Right atrium auricular region (tissue), 2 donors: ENCODE measurements at places on chromosomes 7 and 10. TPM values are rescaled to one million over a fixed set of nuclear protein-coding genes. Genes with fewer than 3 reads are reported as not detected.
A peak's percentile ranks its signal among the peaks of the same experiment; 100 is the strongest.

DNA sequence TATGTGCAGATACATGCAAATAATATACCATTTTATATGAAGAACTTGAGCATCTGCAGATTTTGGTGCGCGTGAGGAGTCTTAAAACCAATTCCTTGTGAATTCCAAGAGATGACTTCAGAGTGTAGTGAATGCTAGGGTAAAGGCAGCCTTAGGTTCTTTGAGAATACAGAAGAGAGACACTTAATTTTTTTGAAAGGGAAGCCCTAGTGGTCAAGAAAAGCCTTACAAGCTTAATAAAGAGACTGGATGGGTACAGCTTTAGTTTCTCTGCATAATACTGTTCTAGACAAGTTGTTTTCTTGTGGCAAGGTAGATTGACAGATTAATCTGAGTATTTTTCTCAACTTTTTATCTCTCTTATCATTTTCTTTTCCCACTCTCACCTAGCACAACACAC, 636.5 kb downstream of the DNAJB9 start:
- DNase-seq, result no peak

GRCh38 chr7:14321947-14322346, 332.5 kb upstream of the ETV1 start:
- DNase-seq, result no peak

- DNase-seq, result no peak
Observed at GRCh38 chr7:156791241-156791640, 101.7 kb downstream of the LMBR1 start.

DNA sequence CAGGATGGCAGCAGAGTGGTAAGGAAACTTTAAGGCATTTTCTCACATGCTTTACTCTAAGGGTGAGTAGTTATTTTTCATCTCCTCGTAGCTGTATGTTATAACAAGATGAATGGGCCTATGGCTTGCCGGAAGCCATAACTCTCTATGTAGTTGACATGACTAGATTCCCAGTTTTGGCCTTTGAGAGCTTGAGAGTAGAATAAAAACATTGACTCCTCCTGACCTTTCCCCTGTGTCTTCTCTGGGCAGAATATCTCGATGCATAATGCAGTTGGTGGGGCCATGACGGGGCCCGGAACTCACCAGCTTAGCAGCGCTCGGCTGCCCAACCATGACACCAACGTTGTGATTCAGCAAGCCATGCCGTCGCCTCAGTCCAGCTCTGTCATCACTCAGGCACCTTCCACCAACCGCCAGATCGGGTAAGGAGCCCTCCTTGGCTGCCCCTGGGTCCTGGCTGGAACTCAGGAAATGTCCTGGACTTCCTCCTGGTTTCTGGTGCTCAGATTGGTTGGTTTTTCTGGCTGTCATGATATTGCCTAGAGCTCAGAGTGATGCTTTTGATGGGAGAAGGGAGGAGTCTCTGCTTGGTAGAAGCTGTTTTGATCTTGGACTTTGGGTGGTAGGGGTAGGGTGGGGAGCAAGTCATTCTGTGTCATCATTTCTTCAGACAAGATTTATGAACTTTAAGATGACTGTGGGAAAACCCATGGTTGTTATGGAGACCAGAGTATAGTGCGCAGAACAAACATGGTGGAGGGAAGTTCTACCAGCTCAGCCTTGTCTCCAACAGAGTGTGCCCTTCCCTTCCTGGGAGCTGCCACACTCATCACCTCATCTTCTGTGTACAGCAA, 158.0 kb downstream of the CREB5 start:
- DNase-seq, result no peak

GRCh38 chr7:31102151-31102972, 50.3 kb downstream of the ADCYAP1R1 start:
- DNase-seq, result no peak

DNA sequence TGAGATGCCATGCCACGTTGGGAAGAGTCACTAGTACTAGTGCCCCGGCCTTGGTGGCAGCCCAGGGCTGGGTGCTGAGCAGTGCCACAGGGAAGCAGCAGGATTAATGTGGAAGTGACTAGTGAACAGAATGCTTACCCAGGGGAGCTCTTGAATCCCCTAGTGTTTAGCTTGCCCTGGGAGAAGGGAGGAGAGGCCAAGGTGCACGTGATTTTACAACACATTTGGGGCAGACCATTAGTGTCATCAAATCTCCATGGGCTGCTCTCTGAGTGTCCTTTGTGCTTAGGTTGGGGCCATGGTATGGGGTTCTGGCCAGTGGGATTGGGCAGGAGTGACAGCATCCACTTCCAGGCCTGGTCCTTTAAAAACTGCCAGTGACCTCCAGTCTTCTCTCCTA, 37.5 kb downstream of the ARHGAP22 start:
- DNase-seq, result no peak

GRCh38 chr10:34981844-34982243, 108.3 kb downstream of the CUL2 start:
- no peak for DNase-seq

DNA sequence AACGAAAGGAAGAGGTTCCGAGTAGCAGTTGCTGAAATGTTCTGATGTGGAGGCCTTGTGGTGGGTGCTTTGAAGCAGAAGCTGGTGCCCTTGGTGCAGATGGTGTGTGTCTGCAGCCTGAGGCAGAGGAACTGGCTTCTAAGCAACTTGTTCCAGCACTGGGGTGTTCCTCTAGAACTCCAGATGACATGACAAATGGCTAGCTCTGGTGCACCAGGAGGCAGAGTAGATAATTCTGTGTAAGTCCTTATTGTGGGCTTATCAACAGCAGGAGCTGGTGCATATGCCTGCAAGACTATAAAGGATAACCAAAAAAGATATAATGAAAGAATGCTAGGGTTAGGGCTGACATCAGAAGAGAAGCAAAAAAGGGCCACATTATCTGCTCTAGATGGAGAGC, 76.5 kb downstream of the ARL5B start:
- no peak for DNase-seq

DNA sequence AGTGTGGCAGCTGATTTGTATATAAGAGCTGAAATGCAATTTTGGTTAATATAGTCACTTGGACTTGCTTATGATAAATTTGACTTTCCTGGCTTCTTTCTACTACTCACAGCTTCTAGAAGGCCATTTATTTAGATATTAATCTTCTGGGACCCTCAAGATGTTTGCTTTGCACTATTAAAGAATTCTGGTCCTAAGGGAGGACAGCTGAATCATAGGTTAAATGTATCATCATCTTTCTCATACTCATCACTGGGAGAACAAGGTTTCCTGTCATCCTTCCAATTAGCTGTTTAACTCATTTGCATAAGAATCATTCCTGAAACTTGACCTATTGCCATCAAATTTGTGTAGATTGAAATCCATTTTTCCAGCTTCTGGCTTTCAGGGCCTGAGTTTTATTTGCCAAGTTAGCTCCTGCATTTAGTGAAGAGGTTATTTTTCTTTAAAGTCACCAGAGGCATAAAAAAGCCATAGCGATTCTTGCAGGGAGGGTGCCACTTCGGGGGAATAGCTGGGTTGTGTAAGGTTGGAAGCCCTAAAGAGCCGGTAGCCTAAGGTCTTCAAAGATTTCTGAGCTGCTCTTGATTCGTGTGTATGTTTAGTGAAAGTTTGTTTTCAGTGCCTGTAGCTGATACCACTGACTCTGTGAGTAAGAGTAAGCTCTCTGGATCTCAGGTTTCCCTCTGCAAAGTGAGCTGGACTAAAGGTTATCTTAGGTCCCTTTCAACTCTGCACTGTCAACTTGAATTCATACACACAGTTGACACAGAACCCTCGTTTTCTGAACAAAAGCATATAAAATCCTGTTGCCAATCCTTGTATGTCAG, 4.3 kb downstream of the MAP3K8 start:
- DNase-seq, result no peak

DNA sequence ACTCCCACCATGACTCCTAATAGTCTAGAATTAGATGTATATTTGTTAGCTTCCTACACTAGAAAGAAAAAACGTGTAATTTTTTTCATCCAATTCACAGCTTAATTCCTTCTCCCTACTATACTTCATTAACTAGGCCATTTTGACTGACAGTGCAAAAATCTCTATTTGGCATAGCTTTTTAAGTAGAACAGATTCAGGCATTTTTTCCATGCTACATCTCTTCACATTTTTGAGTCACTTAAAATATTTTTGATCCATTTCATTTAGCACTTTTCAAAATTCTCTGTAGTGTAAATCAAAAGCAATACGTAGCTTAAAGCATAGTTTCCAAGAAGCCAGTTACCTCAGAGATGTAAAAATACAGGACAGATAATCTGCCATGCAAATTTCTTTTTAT, 391.1 kb upstream of the NPVF start:
- no peak for DNase-seq

- DNase-seq, result no peak
Observed at GRCh38 chr10:24821986-24822385, 98.3 kb upstream of the ARHGAP21 start.

- DNase-seq, result no peak
Observed at GRCh38 chr10:53162856-53163255, 390.3 kb upstream of the MBL2 start.

- peak; percentile 64 for DNase-seq
Observed at GRCh38 chr10:93417266-93417665, 64.9 kb downstream of the MYOF start.

- no peak for DNase-seq
Observed at GRCh38 chr10:131850383-131850870, 50.4 kb upstream of the PPP2R2D start.

- DNase-seq, result no peak
Observed at GRCh38 chr7:150446288-150446938, 4.0 kb upstream of the GIMAP8 start.

- no peak for DNase-seq
Observed at GRCh38 chr7:152365982-152366603, 69.7 kb downstream of the KMT2C start.

- DNase-seq, result no peak
Observed at GRCh38 chr10:79318369-79318768, 28.9 kb upstream of the PPIF start.

DNA sequence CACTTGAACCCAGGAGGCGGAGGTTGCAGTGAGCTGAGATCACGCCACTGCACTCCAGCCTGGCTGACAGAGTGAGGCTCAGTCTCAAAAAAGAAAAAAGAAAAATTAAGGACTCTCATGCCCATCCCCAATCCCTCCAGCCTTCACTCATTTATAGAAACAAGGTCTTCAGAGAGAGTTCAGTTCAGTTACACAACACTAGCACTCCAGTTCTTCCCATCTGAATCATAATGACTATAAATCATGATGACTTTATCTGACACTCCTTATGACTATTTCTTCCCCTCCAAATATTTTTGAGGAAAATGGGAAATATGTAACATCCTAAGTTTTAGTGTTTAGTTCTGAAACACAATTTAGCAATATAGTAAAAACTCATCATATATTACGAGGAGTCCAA, 107.4 kb upstream of the LSM8 start:
- DNase-seq, result no peak

TACR2 gene
- 0.24 TPM for total RNA-seq

VSIR gene
- 56.0 TPM for total RNA-seq

CDC14C gene
- not detected for total RNA-seq

GPRIN2 gene
- total RNA-seq, result 0.26 TPM

CYP3A7 gene
- 2.0 TPM for total RNA-seq

ARMC3 gene
- not detected for total RNA-seq
